ENCODE measurements at places on chromosomes 3 and 15.

DNA sequence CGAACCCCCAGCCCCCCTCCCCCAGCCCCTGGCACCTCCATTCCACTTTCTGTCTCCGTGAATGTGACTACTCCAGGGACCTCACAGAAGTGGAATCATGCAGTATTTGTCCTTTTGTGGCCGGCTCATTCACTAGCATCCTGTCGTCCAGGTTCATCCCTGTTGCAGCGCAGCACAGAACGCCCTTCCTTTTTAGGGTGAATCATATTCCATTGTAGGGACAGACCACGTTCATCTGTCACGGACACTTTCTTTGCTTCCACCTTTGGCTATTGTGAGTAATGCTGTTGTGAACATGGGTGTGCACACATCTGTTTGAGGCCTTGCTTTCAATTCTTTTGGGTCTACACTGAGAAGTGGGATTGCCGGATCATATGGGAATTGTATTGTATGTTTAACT, 148.9 kb upstream of the IQSEC1 start:
- no peak for DNase-seq

GRCh38 chr3:101017017-101017416, 23.8 kb upstream of the ABI3BP start:
- DNase-seq: peak; percentile 67

- DNase-seq: no peak
Observed at GRCh38 chr3:72436863-72437592, 411.2 kb downstream of the SHQ1 start.

DNA sequence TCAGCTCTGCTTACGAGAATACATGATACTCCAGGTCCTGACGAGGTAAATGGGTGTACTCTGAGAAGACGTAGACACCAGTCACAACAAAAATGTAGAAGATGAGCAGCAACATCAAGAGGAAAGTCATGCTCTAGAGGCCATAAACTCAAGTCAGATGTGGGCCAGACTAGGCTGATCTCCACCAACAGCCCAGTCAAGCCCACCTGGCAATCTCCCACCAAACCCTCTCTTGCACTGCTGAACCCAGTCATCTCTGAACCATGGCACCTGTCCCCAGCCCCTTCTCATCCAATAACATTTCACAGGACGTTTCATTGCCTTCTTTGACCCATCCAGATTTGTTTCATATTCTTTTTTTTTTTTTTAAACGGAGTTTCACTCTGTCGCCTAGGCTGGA, 10.8 kb upstream of the PDIA3 start:
- no peak for DNase-seq

GRCh38 chr3:58965865-58966264, 84.0 kb downstream of the CFAP20DC start:
- no peak for DNase-seq

DNA sequence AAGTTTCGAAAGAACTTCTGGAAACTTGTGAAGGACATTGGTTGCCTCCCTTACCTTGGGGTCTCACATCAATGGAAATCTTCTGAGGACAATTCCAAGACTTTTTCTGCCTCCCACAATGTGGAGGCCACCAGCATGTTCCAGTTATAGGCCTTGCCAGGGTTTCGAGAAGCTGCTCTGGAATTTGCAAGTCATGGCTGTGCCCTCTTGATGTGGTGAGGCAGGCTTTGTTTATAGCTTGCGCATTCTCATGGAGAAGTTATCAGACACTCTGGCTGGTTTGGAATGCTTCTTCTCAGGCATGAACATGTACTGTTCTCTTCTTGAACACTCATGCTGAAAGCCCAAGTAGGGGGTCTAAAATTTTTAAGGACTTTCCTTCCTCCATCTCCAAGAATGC, 4.1 kb downstream of the CXCR6 start:
- DNase-seq: no peak

DNA sequence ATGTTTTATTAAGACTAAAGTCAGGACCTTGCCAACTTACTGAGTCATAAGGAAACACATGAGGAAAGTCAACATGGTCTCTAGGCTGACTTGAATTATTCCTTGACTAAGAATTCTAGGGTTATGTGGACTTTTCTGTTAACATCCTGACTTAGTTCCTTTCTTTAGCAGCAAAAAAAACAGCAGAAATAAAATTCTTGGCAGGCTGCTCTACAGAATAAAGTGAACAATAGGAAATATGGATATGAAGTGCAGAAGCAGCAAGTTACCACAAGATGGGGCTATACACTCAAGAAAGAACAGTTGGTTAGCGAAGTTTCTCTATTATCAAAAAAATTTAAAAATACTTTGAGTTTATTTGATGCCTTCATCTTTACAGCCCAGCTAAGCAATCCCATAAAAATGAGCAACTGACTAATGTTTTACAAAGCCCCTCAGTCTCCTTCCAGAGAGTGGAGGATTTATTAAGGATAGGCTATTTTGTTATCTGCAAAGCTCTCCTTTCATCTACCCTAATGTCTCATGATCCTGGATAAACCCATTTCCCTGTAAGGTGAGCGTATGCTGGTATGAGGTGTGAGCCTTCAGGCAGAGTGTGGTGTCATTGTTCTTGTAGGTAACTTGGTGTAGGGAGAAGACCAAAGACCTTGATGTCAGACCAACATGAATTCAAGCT, 23.1 kb upstream of the MCCC1 start:
- peak; percentile 90 for DNase-seq

DNA sequence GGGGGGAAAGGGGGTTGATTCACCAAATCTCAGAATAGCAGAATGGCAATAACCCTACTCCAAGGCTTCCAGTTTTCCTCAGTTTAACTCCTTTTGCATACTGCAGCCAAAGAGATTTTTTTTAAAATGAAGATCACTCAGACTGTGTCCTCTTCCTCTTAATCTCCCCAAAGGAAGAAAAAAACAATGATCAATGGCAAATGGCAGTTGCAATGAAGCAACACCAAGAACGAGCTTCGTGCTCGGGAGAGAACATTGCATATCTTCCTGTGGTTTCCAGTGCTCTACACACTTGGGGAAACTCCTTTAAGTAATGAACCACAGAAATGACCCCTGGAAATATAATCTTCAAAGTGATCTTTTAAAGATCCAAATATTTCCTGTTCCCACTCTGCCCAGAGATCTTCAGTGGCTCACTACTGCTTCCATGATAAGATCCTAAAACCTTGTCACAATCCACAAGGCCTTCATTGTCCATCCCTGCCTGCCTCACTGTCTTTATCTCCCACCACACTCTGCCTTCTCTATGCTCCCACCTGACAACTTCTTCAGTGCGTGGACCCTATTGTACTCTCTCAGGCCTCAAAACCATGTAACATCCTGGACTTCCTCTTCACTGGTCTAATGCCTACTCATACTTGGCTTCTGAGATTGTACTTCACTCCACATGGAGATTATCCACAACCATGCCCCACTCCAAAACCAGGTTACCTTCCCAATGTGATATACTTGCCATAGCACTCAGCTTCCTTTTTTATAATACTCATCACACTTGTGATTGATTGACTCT, 394.8 kb downstream of the FHIT start:
- DNase-seq: no peak

GRCh38 chr3:57726397-57726796, 29.7 kb upstream of the SLMAP start:
- DNase-seq: no peak

DNA sequence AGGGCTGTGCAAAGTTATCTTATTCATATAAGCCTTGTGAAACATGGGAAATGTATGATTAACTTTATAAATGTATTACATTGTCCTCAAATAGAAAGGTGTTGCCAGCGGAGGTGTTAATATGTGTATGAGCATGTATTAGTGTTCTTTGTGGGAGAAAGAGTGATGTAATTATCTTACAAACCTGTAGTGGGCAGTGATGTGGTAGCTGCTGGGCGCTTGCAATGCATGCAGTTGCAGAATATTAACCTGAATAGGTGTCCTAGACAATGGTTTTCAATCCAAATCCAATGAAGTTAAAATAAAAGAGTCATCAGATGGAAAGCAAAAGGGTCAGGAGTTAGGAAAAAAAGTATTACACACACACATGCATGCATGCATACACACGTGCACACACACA, 881.3 kb upstream of the CADM2 start:
- no peak for DNase-seq

GRCh38 chr15:29522373-29523276, 253.0 kb upstream of the NSMCE3 start:
- DNase-seq: no peak

DNA sequence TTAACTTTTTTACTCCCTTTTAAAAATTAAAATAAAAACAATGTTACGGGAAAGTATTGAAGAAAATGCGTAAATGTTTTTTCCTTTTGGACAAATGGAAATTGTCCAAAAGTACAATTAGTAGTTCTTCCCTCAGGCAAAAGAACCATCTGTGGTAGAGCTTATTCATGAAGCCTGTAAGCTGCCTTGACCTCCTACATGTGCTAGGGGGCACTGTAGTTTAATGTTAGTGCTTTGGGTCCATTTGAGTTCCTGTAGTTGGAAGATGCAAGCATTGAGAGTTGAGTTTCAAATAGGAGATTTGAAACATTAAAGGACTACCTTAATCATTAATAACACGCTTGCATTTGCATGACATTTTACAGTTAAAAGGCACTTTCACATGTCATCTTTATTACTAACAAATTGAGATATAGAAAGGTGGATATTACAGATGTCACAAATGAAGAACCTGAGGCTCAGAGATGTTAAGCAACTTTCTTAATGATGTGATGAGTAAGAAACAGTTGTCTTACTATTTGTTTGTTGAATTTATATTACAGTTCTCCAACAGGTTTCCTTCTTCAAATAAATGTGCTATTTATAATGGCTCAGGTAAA, 1.8 kb upstream of the ZNF385D start:
- peak; percentile 23 for DNase-seq

DNA sequence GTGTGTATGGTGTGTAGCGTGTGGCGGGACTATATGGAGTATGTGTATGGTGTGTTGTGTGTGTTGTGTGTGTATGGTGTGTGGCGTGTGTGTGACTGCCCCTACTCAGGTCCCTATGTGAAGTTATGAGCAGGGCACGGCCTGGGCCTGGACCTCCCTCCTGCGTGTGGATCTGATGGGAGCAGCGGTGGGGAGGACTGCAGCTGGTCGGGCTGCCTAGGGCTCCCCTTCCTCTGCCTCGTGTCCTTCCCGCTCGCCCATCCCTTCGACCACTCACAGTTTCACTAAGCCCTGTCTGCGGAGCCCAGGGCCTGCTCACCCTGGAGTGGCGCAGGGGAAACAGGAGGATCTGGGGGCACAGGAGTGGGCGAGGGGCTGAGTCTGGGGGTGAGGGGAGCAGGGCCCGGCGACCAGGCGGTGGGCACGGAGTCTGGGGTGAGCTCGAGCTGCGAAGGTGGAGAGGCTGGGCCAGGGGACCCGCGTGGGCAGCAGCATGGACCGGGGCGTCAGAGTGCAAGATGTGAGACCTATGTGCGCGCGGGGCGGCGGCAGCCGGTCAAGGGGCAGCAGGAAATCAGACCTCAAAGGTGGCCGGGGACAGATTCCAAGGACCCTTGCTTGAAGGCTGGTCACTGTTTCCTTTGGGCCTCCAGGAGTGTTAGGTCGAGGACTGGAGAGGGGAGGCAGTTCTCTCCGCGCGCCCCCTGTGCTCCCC, 26.6 kb downstream of the GABRA5 start:
- DNase-seq: no peak

GRCh38 chr3:25971736-25972135, 181.8 kb downstream of the OXSM start:
- no peak for DNase-seq

- no peak for DNase-seq
Observed at GRCh38 chr3:44427683-44428082, 49.8 kb downstream of the ZNF445 start.

- no peak for DNase-seq
Observed at GRCh38 chr3:67245545-67245944, 247.4 kb downstream of the KBTBD8 start.

DNA sequence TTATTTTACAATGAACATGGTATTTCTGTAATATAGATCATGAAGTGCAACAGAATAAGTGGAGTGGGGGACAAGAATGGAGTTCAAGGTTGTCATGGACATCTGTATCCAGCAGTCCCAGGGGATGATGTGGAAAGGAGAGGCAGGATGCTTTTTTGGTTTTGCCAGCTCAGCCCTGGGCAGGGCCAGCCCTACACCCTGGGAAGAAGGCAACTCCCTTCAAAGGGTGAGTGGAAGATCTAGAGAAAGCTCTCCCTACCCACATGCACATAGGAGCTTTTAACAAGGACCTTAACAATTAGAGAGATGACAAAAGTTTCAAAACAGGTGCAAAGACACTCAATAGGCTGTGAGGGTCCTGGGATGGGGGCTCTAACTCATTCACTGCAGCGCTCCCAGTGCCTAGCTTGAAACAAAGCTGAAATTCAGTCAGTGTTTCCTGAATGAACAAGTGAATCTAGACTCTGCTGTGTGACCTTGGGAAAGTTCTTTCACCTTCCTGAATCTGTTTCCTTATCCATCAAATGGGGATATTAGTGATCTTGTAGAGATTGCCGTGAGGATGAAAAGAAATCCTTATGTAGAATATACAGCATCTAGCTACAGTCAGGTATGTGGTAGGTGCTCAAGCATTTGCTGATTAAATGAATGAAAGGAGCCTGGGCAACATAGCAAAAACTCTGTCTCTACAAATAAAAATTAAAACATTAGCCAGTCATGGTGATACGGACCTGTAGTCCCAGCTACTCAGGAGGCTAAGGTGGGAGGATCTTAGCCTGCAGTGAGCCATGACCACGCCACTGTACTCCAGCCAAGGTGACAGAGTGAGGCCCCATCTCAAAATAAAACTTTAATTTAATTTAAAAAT, 14.3 kb downstream of the BHLHE40 start:
- DNase-seq: peak; percentile 22

GRCh38 chr15:99895189-99895955, 162.1 kb upstream of the LYSMD4 start:
- DNase-seq: no peak

DNA sequence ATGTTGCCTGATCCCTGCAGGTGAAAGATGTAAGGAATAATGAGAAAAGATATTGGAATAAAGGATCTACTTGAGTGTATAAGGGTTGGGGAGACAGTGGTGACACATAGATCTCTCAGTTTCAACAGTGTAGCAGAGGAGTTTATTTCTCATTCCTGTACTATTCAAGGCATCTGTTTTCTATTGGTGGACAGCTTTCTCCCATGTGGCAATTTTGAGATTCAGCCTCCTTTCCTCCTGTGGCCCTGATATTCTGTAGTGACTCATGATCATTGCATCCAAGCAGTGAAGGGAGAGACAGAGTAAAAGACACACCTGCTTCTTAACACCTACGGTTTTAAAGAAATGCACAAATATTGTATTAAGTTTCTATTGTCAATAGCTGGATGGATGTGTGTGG, 327.6 kb downstream of the GRM7 start:
- DNase-seq: no peak

- no peak for DNase-seq
Observed at GRCh38 chr3:150917951-150918350, 12.7 kb upstream of the MINDY4B start.

DNA sequence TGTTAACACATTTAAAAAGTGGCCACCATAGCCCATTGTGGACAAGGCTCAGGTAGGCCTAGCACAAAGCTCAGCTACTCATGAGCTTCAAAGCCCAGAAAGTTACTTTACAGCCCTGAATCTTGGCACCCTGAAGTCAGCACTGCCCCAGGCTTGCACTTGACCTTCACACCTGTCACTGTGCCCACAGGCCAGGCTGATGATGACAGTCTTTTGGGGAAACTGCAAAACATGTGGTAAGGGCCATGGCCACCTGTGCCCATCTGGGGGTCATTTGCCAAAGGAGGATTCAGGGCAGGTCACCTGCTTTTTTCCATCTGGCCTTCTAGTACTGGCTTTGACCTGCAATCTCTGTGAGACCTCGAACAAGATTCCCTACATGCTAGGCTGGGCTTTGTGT, 11.0 kb downstream of the CHDH start:
- DNase-seq: no peak
